Aorta (tissue), 5 donors: ENCODE measurements at places on chromosomes 3 and 15.

- no peak for DNase-seq
- H3K4me1 ChIP-seq, result no peaks in the 10 kb centered on the region
- H3K27ac ChIP-seq, result no peak overlapping the region
- no peaks in the 10 kb centered on the region for H3K36me3 ChIP-seq
- no peaks in the 10 kb centered on the region for H3K27me3 ChIP-seq
- no peak overlapping the region for H3K4me3 ChIP-seq
Observed at GRCh38 chr15:62124176-62124972, 40.7 kb downstream of the C2CD4B start.

DNA sequence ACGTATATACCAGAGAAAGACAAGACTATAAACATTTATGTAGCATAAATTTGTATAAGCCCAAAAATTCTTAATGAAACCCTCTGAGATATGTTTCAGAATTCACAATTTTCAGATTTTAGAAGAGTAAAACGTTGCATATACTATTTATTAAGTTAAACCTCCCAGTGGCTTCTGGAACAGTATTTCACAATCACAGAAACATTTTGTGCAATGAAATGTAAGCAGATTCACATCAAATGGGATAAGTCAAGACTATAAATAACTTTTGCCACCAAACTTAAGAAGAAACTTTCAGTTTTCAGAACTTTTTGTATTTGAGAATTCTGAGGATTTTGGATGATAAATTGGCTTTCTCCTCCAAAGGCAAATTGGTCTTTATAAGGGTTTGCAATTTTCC is 9.2 kb downstream of the SLTM start:
- no peak overlapping the region for H3K4me3 ChIP-seq
- no peaks in the 10 kb centered on the region for H3K4me1 ChIP-seq
- no peak for DNase-seq
- no peaks in the 10 kb centered on the region for H3K36me3 ChIP-seq
- H3K27me3 ChIP-seq, result no peaks in the 10 kb centered on the region
- H3K27ac ChIP-seq, result no peak overlapping the region

GRCh38 chr15:44194323-44195150 is 534 bp downstream of the FRMD5 start:
- H3K36me3 ChIP-seq, result no peaks in the 10 kb centered on the region
- peak overlapping the region; percentile 42 for H3K4me3 ChIP-seq
- H3K27ac ChIP-seq, result no peak overlapping the region
- no peaks in the 10 kb centered on the region for H3K4me1 ChIP-seq
- no peaks in the 10 kb centered on the region for H3K27me3 ChIP-seq
- DNase-seq, result peak; percentile 75

- no peak overlapping the region for H3K4me3 ChIP-seq
- no peak for DNase-seq
- H3K4me1 ChIP-seq, result no peaks in the 10 kb centered on the region
- H3K27me3 ChIP-seq, result peaks cover 1% of the 10 kb centered on the region
- no peak overlapping the region for H3K27ac ChIP-seq
Observed at GRCh38 chr3:185741586-185741985, 83.3 kb downstream of the IGF2BP2 start.

GRCh38 chr15:76006136-76006778 is 6.0 kb downstream of the NRG4 start:
- H3K4me1 ChIP-seq, result no peaks in the 10 kb centered on the region
- H3K4me3 ChIP-seq, result no peak overlapping the region
- no peak overlapping the region for H3K27ac ChIP-seq
- DNase-seq, result no peak
- no peaks in the 10 kb centered on the region for H3K36me3 ChIP-seq

- no peaks in the 10 kb centered on the region for H3K27me3 ChIP-seq
- H3K36me3 ChIP-seq, result no peaks in the 10 kb centered on the region
- H3K4me1 ChIP-seq, result peaks cover 11% of the 10 kb centered on the region
- peak; percentile 74 for DNase-seq
- no peak overlapping the region for H3K4me3 ChIP-seq
Observed at GRCh38 chr15:91980502-91981267, 127.2 kb downstream of the SLCO3A1 start.

DNA sequence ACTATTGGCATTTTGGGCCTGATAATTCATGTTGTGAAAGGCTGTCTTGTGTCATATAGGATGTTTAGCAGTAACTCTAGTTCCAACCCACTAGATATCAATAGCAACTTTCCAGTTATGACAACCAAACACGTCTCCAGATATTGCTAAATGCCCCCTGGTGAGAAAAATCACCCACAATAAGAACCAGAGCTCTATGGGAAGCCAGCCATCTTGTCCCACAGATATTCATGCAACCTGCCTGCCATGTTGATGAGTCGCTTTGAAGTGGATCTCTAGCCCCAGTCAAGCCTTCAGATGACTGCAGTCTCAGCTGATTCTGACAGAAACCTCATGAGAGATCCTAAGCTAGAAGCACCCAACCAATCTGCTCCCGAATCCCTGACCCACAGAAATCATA is 5.6 kb upstream of the TNIK start:
- no peak for DNase-seq
- no peak overlapping the region for H3K4me3 ChIP-seq
- no peaks in the 10 kb centered on the region for H3K4me1 ChIP-seq
- H3K27me3 ChIP-seq, result no peaks in the 10 kb centered on the region

DNA sequence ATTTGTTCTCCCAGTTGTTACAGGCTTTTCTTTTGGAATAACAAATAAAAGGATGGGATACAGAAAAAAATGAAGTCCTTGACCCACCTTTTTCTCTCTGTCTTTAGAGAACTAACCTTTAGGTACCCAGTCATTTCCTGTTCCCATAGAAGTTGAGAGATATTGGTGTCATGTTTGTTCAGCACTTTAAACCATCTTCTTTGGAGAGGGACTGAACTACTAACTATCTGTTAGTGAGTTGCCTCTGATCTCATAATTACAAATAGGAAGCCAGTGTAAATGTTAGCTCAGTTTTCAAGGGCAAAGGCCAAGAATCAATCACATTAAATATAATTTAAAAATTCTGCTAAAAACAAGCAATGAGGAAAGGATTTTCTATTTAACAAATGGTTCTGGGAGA is 72.9 kb upstream of the DCBLD2 start:
- no peaks in the 10 kb centered on the region for H3K27me3 ChIP-seq
- H3K27ac ChIP-seq, result no peak overlapping the region
- no peaks in the 10 kb centered on the region for H3K4me1 ChIP-seq

- H3K4me3 ChIP-seq, result peak within 1 kb of the TSS; percentile 67
- peak within 1 kb of the TSS; percentile 20 for H3K27ac ChIP-seq
- no peaks in the 10 kb centered on the region for H3K36me3 ChIP-seq
- no peaks in the 10 kb centered on the region for H3K27me3 ChIP-seq
- H3K4me1 ChIP-seq, result no peaks in the 10 kb centered on the region
- no peak for DNase-seq
Observed at GRCh38 chr15:75346796-75347221, at the start of gene NEIL1. TSS of gene NEIL1 (plus strand) at chr15:75347039. CDS start at chr15:75348906, 1,867 bp downstream.

DNA sequence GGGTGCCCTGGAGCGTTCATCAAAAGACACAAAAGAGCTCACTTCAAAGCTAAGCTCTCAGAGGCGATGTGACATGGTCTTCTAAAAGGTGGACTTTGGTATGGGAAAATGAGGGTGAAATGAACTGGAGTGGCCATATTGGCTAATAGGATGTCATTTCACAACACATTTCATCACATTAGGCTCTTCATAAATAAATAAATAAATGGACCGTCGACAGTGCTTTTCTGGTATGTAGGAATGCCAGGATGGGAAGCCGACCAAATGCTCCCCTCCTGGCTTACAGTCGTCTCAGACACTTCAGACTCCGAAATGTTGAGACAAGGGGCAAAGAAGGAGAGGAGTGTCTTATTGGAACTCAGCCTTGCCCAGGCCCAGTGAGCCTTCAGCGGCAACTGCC is 383.0 kb downstream of the NTRK3 start:
- no peak for DNase-seq
- H3K36me3 ChIP-seq, result peaks cover 4% of the 10 kb centered on the region
- peaks cover 3% of the 10 kb centered on the region for H3K4me1 ChIP-seq
- H3K27ac ChIP-seq, result no peak overlapping the region
- no peaks in the 10 kb centered on the region for H3K27me3 ChIP-seq
- no peak overlapping the region for H3K4me3 ChIP-seq

GRCh38 chr3:46491089-46492070 is 6.4 kb upstream of the RTP3 start:
- no peak overlapping the region for H3K4me3 ChIP-seq
- H3K36me3 ChIP-seq, result no peaks in the 10 kb centered on the region
- H3K27me3 ChIP-seq, result no peaks in the 10 kb centered on the region
- no peak overlapping the region for H3K27ac ChIP-seq
- no peak for DNase-seq

DNA sequence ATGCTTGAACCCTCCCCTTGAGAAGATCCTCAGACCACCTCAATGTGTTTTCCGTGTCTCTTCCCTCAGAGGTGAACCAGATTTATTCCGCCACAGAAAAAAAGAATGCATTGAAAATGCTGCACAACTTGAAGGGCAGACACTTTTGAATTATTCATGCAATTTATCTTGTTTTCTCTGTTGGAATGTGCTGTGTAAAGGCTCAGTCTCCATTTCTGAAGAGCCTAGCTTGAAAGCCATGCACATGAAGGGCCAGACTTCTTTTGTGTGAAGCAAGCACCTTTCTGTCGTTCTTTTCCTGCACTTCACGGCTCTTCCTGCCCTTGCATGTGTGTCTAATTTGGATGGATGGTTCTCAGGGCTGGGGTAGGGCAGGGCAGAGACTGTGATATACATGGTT is 79.0 kb upstream of the ATP13A5 start:
- H3K4me1 ChIP-seq, result no peaks in the 10 kb centered on the region
- DNase-seq, result no peak
- no peak overlapping the region for H3K4me3 ChIP-seq
- no peaks in the 10 kb centered on the region for H3K27me3 ChIP-seq
- no peaks in the 10 kb centered on the region for H3K36me3 ChIP-seq

DNA sequence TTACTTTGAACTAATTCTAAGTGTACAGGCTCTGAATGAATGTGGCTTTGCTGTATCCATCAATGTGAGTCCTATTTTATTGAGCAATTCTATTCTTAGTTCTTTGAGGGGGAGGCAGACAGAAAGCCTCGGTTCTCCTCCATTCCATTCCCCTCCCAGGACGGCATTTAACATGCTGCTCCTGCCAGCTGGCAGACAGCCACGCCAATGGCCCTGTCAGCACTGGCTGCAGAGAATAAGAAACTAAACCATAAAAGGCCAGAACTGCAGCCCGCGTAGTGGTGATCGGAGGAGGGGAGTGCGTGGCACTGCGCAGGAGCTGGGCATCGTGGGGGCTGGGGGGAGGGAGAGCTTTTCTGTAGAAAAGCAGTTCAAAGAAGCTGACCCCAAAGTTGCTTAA is 76.0 kb upstream of the HACD2 start:
- peaks cover 10% of the 10 kb centered on the region for H3K4me1 ChIP-seq
- peak overlapping the region; percentile 96 for H3K27ac ChIP-seq
- DNase-seq, result peak; percentile 97
- H3K27me3 ChIP-seq, result no peaks in the 10 kb centered on the region
- peaks cover 13% of the 10 kb centered on the region for H3K36me3 ChIP-seq

DNA sequence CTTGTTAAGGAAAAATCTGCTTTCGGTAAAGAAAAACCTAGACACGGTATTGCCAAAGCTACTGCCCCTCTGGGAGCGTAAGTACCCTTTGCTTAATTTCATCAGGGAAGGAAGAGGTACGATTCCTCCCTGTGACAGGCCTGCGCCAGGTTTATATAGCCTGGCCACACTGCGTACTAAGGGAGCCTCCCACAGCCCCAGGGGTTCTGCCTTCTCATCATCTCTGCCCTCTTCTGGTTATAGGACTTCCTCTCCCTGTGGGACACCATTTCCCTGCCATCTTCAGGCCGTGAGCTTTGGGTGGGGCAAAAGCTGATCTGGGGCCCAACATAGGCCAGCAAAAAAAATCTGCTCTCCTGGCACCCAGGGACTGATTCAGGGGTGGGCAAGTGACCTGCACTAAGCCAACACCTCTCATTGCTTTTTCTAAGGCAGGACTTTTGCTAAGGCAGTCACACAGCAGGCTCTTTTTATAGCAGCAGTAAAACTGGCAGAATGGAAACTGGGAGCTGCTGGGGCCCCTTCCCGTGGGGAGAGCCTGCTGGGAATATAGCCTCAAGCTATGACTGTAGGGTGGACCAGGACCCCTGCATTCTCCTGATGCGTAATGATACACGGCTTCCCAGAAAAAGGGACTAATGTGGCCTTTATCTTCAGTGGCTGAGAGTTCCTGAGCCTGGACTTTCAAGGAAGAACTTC is 76.2 kb downstream of the PRICKLE2 start:
- no peak overlapping the region for H3K27ac ChIP-seq
- no peaks in the 10 kb centered on the region for H3K4me1 ChIP-seq
- no peak for DNase-seq
- no peaks in the 10 kb centered on the region for H3K36me3 ChIP-seq
